Inflammatory macrophage treated with lipopolysaccharide for 1 hour (primary cell): ENCODE measurements at places on chromosomes 2 and 18.

DNA sequence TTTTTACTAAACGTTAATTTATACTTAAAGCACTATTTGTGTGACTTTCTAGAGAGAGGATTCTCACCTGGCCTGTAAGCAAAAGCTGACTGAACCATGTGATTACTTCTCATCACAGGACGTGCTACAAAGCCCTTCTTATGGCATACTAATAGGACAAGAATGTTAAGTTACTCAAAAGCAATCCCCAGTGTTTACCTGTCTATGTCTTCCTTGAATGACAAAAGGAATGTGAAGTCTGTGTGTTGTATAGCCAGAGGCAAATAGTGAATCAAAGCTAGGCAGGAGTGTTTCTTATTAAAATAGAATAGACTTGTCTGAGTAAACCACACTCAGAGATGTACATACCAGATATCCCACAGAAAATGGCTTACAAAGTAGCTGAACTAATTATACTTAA is 1465.5 kb downstream of the SUCLG1 start:
- no peak for DNase-seq

- DNase-seq = no peak
Observed at GRCh38 chr18:59612381-59612780, 84.8 kb downstream of the CCBE1 start.

- no peak for DNase-seq
Observed at GRCh38 chr2:168134485-168134884, 112.9 kb downstream of the STK39 start.

GRCh38 chr2:70987386-70987785 is 7.3 kb downstream of the TEX261 start:
- no peak for DNase-seq
